ENCODE measurements at places on chromosomes 2 and 18.

GRCh38 chr18:6088432-6088831, 193.1 kb upstream of the TMEM200C start:
- DNase-seq, result no peak

DNA sequence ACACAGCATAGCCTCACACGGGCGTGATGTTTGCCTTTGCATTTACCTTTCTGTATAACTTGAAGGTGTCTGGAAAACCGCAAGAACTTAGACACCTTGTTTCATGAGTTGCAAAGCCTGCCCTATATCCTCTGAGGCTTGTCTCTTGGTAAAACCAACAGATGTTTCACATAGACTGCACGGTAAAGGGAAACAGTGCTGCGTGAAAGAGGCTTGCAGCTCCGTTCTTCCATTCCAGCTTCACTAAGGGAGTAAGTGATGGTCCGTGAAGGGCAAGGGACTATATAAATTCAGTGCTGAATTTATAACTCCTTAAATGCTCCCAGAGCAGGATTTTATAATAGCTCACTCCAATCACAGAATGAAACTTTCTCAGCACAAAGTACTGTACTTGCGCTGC, 360.5 kb downstream of the SOX11 start:
- no peak for DNase-seq

DNA sequence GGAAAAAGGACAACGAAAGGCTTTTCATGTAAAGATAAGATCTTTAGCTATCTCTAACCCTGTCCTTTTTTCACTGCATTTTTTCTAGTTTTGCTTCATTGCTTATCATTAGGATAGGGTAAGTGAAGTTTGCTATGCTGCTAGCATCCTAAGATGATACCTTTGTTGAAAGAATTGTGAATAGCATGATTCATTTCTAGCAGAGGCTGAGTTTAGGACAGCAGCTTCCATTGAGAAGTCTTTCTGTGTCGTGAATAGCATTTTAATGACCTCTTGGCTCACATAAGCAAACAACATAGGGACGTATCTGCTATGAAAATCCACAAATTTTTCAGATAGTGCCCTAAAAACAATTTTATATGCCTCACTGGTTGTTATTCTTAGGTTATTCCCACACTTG, 36.4 kb upstream of the GAREM2 start:
- no peak for DNase-seq

GRCh38 chr2:232230560-232230959, 148.0 kb upstream of the ALPP start:
- no peak for DNase-seq

- DNase-seq, result no peak
These were observed 433.1 kb upstream of the RAB12 start for GRCh38 chr18:8176109-8176508.

DNA sequence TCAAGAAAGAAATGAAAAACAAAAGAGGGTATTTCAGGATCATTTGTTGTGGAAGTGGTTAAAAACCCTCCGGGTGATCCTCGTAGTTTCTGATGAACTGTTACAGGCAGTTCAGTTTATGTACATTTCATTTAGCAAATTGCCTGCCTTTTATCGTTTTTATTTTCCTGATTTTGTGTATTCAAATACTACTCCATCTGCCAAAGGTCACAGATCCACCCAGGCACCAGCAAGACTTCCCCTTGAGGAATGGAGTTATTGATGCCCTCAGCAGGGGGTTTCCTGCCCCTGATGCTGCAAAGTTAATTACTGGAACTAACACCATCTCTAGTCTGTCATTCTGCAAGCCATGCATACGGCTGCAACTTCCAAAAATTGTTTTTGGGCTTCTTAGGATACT, 641.9 kb downstream of the SLC4A3 start:
- no peak for DNase-seq

GRCh38 chr18:37561986-37562385, 3.6 kb downstream of the CELF4 start:
- DNase-seq, result no peak

GRCh38 chr2:138827426-138828054, 47.4 kb upstream of the NXPH2 start:
- DNase-seq, result no peak

DNA sequence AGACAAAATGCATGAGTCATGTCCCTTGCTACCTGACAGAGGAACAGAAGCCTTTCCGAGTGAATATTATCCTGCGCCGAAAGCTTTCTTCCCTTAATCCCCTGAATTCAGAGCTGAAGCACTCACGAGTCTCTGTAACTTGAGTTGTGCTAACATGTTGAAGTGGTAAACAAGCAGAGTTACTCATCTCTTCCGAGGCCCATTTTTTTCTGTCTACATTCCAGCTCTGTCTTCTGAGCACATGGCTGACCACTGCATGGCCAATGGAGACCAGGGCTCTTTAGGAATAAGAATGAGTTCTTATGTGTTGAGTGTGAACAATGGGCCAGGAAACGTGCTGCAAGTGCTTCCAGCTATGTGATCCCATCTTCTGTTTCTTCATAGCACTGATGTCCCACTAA, 73.1 kb upstream of the PID1 start:
- DNase-seq, result no peak

- no peak for DNase-seq
These were observed 327.6 kb downstream of the NCKAP5 start for GRCh38 chr2:133240491-133241223.

DNA sequence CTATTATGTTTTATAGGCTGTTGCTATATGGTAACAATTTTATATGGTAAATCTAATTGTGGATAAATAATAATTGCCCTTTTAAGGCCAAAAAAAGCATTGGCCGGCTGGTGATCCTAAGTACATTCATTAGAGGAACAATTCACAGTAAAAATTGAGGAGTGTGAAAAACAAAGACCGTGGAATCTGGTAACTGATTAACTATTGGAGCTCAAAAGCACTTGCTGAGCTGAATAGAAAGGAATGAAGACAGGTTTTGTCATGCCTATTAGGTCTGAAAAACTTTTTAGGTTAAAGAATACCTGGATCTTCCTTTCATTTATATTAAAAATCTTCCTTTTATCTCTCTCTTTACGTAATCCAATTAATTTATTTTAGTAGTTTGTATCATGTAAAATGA, 18.5 kb upstream of the RBBP8 start:
- DNase-seq, result no peak

GRCh38 chr2:226716126-226716525, 83.5 kb downstream of the IRS1 start:
- no peak for DNase-seq

- no peak for DNase-seq
These were observed 1310.8 kb upstream of the SLC39A10 start for GRCh38 chr2:194346193-194346592.

GRCh38 chr2:15205562-15205961, 355.6 kb downstream of the NBAS start:
- no peak for DNase-seq

DNA sequence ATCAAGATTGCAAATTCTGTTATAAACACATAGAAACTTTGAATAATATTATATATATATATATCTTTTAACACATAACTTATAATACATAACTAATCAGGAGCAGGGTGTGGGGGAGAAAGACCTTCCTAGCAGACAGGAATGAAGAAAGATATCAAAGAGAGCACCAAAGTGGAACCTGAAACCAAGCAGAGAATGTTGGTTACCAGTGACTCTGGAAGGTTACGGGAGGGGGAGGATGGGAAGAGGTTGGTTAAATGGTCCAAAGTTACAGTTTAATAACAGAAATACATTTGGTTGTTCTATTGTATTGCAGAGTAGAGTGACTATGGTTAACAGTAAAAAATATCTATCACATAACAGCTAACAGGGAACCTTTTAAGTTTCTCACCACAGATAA, 366.7 kb downstream of the LRRTM4 start:
- DNase-seq, result no peak

GRCh38 chr2:70356941-70357683, 55.2 kb upstream of the FAM136A start:
- DNase-seq, result no peak

GRCh38 chr2:16034975-16035746, 94.8 kb downstream of the MYCN start:
- DNase-seq, result no peak

- DNase-seq, result no peak
These were observed 466.9 kb upstream of the HNRNPA3 start for GRCh38 chr2:176745543-176746200.

DNA sequence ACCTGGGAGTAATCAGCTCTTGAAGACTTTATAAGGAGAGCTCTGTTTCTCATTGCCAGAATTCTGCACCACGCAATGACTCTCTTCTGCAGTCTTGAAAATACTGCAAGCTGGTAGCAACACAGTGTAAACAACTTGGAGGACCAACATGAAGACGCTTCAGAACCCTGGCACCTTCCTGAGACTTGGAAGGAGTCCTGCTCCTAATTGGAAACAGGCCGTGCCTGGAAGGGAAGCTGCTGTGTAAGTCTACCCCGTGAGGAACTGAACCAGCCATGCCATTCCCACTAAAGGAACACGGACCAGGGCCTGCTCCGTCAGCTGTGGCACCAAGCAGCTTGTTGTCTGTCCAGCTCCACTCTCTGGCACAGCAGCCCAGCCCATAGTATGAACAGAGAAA, 171.1 kb downstream of the PAX3 start:
- DNase-seq, result no peak

DNA sequence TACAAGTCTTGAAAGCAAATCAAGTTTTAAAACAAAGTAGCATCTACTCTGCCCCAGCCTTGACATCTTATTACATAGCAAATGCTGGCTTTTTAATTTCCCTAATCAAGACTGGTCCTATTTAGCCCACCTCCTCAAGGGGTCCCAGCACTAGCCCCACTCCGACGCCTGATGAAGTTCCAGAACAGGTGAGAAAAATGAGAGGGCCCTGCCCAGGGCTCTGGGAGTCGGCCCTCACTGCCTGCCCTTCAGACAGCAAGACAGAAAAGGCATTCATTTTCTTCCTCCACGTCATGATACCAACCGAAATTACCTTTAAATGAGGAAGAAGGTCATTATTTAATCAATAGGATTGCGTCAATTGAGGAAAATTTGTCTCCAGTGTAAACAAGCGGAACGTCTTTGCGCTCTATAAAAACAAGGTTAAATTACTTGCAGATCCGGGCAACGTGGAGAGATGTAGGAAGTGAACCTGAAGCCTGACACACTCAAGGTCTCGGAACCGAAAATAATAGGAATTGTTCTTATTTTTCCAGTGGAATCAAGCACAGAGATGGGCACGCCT, 170.6 kb upstream of the PKDCC start:
- DNase-seq, result no peak

- DNase-seq, result no peak
These were observed 1098.2 kb upstream of the FANCL start for GRCh38 chr2:59339121-59339836.

GRCh38 chr2:212903413-212903812, 248.0 kb downstream of the IKZF2 start:
- no peak for DNase-seq

DNA sequence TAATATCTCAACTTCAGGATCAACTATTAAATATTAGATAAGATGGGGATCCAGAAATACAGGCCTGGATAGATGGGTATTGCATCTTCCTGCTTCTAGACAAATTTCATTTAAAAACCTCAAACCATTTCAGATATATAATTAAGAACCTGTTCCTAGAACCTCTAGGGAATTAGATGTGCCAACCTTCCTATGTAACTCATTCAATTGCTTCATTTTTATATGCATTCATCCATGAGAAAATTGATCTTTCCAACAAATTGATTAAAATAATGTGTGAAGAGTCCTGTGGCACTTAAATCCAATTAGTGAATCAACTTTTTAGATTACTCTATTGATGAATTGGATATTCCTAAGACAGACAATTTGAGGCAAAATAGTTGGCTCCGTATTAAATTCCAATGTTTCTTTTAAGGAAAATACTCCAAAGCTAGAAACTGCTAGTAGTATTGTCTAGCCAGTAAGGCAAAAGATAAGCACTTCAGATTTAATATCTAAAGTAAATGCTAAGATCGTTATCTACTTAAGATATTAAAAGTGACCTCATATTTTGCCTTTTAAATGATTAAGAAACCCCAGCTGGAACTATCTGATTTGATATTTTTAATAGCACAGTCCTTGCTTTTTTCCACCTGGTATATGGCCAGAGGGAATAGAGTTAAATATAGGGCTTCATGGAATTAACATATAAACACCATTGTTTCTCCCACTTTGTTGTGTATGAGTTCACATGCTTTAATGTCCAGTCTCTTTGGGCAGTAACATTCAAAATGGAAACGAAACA, 35.8 kb downstream of the DARS1 start:
- no peak for DNase-seq

Measured in activated CD4-positive, alpha-beta T cell treated with anti-CD3 and anti-CD28 coated beads, Interleukin-2, amount 50 U/mL, for 4 hours (primary cell).